ENCODE measurements at places on chromosomes 7 and 10.

DNA sequence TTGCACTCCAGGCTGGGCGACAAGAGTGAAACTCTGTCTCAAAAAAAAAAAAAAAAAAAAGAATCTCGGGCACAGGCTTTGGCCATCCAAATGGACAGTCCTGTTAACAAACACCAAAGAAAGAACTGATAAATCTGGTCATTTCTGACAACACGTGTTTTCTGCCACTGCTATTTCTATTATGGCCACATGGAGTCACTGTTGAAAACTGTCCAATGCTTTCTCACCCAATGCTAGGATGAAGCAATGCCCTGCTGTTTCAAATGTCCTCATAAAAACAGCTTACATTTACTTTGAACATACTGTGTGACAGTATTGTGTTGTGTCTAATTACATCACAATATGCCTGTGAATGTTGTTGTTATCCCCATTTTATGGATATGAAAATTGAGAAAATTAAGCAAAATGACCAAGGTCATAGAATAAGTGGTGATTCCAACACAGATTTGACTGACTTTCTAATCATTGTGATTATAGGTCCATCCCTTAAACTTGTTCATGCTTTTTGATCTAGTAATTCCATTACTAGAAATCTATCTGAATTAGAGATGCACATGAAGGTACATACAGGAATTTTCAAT is 19.9 kb upstream of the MAP3K8 start:
- DNase-seq, result no peak

- DNase-seq, result no peak
Measured at GRCh38 chr7:116087291-116087690, 56.7 kb upstream of the TFEC start.

DNA sequence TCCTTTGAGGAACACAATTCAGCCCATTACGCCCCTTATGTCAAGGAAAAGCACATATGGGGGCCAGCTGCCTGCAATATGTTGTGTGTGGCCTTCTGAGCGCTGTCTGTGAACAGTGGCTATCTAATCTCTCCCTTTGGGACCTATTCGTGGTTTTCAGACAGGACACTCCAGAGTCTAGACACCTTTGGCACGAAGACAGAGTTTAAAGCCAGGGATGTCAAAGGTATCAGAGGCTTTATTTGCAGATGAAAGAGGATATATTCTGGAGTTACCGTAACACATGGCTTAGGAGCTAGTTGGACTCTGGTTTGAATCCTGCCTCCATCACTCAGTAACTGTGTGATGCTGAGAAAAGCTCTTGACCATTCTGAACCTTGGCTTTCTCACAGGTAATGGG is 14.8 kb upstream of the EEPD1 start:
- no peak for DNase-seq

- no peak for DNase-seq
Measured at GRCh38 chr10:11147722-11148121, 130.1 kb downstream of the CELF2 start.

DNA sequence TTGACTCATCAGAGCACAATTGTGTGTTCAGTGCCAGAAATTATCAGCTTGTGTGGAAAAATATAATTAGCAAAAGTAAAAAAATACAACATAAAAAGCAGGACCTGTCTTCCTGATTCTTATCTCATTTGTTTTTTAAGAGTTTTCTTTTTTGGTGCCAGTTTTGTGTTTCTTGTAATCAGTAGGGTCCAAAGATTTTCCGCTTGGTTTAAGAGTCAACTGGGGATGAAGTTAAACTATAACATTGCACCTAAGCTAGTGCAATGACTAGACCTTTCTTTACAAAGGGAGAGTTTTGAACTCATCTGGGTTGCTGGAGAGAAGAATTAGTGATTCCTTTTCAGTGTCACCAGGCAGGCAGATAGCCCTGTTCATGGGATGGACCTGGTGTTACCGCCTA is 113.4 kb downstream of the PLPP4 start:
- no peak for DNase-seq

GRCh38 chr7:142746264-142746663 is 3.0 kb upstream of the PRSS1 start:
- DNase-seq, result no peak

DNA sequence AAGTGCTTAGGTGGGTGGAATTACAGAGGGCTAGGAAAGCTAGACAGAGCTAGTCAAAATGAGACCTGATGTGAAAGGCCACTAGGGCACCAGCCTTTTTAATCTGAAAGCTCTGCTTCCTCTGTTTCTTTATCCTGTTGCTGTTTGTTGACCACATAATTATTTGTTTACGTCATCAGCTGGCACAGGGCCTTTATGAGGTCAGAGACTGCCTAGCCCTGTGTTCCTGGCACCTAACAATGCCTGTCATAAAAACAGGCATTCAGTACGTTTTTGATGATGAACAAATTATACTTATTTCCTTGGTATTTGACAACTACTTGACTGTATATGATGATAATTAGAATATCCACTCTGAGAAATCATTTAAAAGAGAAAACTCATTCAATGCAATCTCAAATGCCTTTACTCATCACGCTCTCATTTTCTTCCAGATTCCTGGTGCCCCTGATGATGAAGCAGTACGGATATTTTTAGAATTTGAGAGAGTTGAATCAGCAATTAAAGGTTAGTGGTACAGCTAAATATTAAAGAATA is 26.0 kb downstream of the RBM17 start:
- DNase-seq, result no peak

DNA sequence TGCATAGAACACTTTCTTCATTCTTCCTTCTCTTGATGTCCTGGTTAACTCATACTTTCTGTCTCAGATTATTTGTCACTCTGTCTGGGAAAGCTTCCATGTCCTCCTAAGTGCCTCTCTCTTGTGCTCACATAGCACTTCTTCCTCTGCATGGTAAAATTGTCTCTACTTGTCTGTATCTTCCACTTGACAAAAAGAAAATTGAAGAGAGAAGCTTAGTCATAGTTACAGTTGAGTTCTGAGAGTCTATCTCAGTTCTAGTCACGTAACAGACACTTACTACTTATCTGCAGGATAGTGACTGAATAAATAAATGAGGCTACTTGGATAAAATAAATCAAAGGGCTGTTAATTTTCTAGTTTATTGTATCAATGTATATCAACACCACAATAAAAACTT is 458.1 kb downstream of the HTR7 start:
- DNase-seq, result no peak

DNA sequence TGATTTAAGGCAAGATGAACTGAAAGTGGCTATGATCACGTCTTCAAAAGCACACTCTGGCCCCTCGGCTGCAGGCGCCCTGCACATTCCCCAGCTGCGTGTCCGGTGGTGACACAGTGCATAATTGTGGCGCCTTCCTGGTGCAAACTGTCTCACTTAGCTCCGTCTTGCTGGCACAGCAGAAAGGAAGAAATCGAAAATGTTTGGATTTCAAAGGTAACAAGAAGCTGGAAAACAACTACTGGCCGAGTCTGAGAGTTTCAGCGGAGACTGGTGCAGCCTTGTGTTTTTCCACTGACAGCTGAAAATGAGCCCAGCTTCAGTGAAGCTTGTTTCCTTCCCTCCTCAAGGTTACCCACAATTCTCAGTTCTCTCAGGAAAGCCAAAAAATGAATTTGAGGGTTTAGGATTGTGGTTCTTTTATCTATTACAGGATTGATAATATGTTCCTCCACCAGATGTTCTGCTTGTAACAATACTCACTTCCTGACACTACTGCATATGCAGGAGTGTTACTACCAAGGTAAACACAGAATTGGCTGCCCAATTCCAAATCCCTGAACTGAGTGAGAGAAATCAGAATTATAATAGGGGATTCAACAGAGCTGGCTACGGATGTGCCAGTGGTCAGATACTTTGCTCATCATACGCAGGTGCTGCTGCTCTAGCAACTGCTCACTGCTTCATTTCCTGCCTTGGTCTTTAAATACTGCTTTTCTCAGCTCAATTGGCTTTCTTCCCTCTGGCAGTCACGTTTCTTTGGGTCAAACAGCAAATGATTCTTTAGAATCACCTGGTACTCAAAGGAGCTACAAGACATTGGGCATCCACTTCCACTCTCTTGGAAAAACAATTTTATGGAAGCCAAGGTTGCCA is 63.7 kb downstream of the TRUB1 start:
- no peak for DNase-seq

DNA sequence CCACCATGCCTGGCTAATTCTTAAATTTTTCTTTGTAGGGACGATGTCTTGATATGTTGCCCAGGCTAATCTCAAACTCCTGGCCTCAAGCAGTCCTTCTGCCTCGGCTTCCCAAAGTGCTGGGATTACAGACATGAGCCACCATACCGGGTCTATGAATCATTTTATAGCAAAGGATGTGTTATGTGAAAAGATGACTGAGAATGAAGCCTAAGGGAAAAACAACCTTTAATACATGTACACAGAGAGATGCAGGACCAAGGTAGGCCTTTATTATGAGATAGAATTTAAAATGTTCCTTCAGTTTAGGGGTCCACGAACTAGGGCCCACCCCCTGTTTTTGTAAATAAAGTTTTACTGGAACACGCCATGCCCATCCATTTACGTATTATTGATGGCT is 41.0 kb downstream of the UBE2H start:
- no peak for DNase-seq

DNA sequence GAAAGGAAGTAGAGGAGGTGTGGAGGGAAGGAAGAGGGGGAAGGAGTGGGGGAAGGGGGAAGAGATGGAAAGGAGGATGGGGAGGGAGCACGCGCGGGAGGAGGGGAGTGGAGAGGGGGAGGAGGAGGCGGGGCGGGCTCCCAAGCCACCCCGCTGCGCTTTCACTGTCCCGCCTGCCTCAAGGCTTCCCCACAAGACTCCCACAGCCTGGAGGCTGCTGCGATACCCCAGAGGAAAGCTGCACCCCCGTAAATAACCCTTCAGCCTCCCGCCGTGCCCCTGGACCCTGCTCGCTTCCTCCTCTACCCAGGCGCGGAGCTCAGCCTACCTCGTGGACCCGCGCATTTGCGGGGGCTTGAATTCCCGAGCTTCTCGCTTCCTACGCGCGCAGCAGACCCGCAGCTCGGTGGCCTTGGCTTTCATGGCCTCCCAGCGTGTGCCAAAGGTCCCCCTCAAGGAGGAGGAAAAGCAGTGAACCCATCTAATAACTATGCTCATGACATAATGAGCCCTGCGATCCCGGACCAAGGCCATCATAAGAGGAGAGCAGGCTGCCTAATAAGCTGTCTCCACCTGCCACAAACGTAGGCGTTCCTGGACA is at the start of gene C10orf67:
TSS of gene C10orf67 (minus strand) at position 557 of the 601 bp plus-strand sequence. CDS start at position 534, 23 bp downstream.
- no peak for DNase-seq
